ENCODE measurements at places on chromosomes 11 and 22.

DNA sequence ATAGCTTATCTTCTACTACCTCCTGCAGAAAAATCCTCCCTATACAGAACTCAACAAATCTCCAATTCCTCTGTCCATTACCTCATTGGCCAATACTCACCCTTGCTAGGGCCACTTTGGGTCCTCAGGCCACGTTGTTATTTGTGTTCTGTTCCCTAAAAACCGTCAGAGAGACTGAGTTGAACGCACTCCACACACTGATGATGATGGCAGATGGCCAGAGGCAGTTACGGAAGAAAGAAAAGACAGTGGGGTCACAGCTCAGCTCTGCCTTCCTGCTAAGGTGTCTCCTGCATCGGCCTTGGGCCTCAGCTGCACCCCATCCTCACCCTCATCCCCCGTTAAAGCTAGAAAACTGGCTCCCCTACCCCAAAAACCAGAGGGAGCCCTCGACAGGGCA is 66.2 kb downstream of the MICAL3 start:
- no peak for DNase-seq

- no peak for DNase-seq
These were observed 2.1 kb downstream of the MAPK8IP1 start for GRCh38 chr11:45887587-45887986.

GRCh38 chr22:20205464-20205963 is 54.7 kb upstream of the CCDC188 start:
- no peak for DNase-seq

- DNase-seq, result peak; percentile 20
These were observed 15.7 kb upstream of the CCDC179 start for GRCh38 chr11:22875869-22876473.

- DNase-seq, result no peak
These were observed 14.3 kb downstream of the PISD start for GRCh38 chr22:31647523-31648320.

DNA sequence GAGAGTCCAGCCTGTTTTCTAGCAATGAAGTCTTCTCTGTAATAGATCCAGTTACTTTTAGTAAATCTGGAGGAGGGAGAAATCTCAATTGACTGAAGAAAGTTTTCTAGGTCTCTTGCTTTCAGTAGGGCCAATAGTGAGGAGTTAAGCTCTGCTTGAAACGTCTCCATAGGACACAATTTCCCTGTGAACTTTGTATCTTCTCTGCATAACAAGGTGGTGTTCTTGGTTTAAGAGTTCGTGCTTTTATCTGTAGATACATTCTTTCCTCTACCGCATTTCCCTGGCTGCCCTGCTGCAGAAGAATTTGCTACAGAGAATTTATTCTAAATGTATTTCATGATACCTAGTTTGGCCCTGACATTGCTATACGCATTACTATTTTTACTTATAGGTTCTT is 183.1 kb downstream of the ARHGAP42 start:
- no peak for DNase-seq

GRCh38 chr11:93587858-93588581 is 44.8 kb upstream of the SMCO4 start:
- no peak for DNase-seq

GRCh38 chr22:49942565-49943404 is 17.8 kb upstream of the PIM3 start:
- no peak for DNase-seq

DNA sequence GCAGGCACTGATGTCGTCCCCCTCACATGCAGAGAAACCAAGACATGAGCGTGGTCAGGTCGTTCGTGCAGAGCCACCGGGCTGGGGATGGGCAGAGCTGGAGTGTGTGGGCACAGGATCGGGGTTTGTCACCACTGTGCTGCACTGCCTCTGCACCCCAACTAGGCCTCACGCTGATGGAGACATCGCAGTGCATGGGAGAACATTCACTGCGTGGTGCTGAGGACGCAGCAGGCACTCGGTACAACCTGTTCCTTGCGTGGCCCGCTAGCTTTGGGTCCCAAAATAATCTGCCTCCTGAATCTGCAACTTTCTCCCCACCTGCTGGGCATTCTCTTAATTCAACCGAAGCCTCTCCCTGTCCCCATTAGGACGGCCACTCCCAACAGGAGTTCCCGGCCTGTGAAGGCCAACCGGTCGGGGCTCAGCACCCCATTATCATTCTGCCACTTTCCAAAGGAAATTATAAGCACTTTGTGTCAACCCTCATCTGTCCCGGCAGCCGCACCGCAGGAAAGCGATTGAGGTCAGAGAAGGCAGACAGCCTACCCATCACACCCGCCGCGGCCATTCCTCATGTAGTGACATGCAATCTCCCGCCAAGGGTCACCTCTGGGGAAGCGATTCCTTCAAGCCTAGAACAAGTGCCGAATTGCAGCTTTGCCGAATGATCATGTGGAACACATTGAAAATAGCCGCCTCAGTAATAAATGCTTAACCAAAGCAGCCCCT is 490.4 kb downstream of the MN1 start:
- no peak for DNase-seq

GRCh38 chr11:27317751-27318150 is 45.3 kb downstream of the CCDC34 start:
- no peak for DNase-seq

Data from activated CD8-positive, alpha-beta memory T cell treated with anti-CD3 and anti-CD28 coated beads for 1 hour (primary cell).